Mesenteric fat pad (tissue), 1 donor: ENCODE measurements at places on chromosomes 7 and 10. TPM values are rescaled to one million over a fixed set of nuclear protein-coding genes. Genes with fewer than 3 reads are reported as not detected.

DNA sequence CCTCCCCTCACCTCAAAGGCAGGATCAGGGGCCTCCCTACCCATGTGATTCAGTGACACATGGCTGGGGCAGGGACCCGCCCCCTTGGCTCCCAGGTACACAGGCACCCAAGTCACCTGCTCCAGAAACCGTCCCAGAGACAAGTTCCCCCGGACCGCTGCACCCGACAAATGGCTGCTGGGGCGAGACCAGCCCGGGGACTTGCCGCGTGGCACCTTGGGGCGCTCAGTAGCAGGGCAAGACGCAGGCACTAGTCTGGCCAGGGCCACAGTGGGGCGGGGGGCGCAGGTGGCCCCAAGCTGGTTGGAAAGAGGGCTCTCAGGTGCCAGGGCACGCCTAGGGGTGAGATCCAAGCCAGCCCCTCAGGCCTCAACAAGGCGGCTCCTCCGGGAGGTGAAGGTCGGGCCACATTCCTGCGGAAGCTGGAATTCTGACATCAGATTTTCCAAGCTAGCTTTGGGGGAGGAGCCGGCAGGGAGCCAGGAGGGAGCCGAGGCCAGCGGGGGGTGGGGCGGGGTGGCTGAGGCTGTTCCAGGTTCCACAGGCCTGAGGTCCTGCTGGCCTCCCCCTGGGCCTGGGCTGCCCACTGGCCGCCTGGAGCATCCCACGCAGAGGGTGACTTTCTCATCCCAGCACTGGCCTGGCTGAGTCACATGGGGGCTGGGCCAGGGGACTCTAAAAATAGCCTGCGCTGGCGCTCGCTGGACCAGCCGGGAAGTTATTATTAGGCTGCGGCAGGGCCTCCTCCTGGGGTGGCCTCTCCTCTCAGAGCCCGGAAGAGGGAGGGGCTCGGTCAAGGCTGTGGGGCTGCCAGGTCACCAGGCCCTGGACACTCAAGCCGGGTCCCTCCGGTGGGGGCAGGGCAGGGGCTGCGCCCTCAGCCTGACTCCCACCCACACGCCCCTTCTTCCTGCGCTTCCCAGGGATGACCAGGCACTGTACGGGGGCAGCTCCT lies 20.5 kb upstream of the INPP5A start:
- DNase-seq: peak; percentile 94

GRCh38 chr10:90276894-90277475 lies 575.6 kb downstream of the KIF20B start:
- DNase-seq: no peak

UCN3 gene
- not detected for total RNA-seq

TRIM50 gene
- total RNA-seq: 0.71 TPM

FAM25A gene
- total RNA-seq: not detected

FAM25C gene
- not detected for total RNA-seq

AMZ1 gene
- 0.16 TPM for total RNA-seq

- no peak for DNase-seq
Measured at GRCh38 chr7:103396471-103396870, 49.0 kb downstream of the PSMC2 start.

DNA sequence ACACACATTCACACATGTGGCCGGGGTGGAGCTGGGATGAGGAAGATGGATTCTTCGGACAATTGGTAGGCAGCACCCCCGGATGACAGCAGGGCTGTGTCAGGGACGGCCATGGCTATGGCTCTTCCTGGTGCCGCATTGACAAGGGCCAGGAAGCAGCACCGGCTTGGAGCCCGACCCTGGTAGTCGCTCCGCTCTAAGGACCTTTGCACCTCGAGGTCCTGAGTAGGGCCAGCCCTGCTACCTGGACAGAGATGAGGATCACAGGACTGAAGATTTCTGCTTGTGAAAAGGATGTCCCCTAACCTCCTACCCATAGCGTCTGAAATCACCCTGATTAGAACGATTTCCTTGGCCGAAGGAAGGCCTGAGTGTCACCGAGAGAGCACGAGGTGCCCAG lies 134.1 kb downstream of the ADARB2 start:
- DNase-seq: peak; percentile 80

GRCh38 chr7:76054123-76055120 lies 6.5 kb downstream of the MDH2 start:
- DNase-seq: no peak

DNA sequence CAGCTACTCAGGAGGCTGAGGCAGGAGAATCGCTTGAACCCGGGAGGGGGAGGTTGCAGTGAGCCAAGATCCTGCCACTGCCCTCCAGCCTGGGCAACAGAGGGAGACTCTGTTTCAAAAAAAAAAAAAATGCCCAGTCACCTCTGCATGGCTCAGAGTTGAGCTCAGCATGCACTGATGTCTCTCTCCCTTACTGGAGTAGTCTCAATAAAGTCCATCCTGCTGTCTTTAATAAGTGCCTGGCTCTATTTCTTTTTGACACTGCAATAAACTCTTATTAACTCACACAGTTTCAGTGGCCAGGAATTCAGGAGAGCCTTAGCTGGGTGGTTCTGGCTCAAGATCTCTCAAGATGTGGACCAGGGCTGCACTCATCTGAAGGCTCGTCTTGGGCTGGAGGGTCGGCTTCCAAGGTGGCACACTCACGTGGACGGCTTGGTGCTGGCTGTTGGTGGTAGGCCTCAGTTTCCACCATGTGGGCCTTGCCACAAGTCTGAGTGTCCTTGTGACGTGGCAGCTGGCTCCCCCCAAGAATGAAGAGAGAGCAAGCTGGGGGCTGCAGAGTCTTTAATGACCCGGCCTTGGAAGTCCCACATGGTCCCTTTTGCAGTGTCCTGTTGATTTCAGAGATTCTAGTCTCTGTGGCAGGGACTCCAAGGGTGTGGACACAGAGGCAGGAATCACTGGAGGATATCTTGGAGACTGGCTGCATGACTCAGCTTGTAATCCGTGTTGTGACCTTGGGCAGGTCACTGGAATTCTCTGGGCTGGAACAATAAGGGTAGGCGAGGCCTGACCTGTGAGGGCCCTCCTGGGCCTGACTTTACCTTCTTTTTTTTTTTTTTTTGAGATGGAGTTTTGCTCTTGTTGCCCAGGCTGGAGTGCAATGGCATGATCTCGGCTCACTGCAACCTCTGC lies 85.9 kb upstream of the KMT2C start:
- no peak for DNase-seq

DNA sequence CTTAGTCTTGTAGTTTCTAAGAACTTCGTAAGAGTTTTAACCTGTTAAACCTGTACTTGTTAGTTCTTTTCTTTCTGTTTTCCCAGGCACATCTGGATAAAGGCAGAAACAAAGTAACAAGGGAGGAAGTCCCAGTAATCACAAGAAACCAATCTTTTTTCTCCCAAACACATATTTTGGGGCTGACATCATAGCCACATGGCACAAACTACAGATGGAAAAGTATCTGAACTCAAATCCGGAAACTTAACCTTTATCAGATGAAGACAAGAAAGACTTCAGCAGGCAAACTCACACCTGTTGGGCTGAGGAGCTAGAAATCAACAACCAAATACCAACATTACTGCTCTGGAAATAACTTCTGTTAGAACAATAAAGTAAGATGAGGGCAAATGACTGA lies 67.1 kb downstream of the CUBN start:
- DNase-seq: no peak

MRPS16 gene
- total RNA-seq: 91.7 TPM

GRCh38 chr7:74718336-74718735 lies 55.5 kb upstream of the NCF1 start:
- DNase-seq: no peak

DNA sequence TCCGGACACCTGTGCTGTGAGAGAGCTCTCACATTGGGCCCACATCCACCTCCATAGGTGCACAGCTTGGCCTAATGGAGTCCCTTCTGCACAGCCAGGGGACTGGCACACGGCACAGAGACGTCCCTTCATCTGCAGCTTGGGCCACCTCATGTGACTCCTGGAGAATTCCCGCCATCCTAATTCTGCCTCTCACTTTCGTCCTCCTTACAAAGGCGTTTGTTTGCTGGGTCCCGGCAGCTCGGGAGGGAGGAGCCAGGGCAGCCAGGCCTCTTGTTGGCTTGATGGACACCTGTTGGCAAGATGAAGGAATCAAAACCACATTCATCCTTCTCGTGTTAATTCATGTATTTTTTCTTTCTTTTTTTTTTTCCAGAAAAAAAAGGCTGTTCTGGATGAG lies 30.7 kb upstream of the TTYH3 start:
- no peak for DNase-seq
